ENCODE measurements at places on chromosomes 1 and 21.

DNA sequence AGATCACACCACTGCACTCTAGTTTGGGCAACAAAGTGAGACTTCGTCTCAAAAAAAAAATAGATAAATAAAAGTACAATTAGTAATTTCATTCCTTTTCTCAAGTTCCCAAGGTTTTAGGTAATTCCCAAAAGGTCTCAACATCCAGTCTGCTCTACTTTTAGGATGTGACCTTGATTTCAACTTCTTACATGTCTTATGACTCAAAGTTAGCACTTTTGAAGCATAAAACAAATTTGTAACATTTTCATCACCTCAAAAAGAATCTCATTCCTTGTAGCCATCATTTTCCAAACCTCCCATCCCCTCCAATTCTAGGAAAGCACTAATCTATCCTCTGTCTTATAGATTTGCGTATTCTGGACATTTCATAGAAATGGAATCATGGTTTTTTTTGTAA lies 32.2 kb downstream of the SNX27 start:
- DNase-seq, result no peak

GRCh38 chr1:156048663-156049258 lies 4.8 kb downstream of the UBQLN4 start:
- DNase-seq, result no peak

GRCh38 chr1:205236951-205237475 lies 9.3 kb downstream of the TMCC2 start:
- DNase-seq, result no peak

DNA sequence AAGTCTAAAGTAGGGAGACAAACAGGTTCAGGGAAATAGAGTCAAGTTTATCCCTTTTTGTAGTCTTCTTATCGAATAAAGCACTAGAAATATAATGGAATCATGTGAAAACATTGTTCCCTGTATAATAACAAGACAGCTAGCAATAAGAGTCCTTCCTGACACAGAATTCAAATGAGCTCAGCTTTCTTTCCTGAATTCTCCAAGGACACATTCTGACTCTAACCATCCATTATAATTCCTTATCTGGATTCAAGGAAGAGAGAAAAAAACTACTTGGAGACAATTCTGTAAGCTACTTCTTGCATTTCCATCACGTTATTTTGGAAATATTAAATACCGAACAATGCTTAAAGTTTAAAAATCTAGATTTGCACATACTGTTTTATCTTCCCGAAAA lies 58.8 kb downstream of the ANKRD13C start:
- no peak for DNase-seq

DNA sequence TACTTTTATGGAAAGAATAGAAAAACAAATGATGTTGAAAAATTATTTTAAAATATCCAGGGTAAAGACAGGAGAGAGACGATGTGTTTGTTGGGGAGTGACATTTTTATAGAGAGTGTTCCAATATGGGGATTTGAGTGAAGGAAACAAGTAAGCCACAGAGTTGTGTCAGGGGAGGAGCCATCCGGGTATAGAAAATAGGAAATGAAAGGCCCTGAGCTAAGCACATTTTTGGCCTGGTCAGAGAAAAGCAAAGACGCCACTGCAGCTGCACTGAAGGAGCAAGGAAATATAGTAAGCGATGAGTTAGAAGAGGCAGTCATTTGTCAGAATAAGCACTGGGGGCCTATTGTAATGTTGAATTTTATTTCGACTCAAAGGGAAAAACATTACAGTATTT lies 107.3 kb upstream of the ADGRL4 start:
- DNase-seq, result no peak

- DNase-seq, result no peak
Measured at GRCh38 chr1:84086189-84086588, 57.9 kb upstream of the PRKACB start.

DNA sequence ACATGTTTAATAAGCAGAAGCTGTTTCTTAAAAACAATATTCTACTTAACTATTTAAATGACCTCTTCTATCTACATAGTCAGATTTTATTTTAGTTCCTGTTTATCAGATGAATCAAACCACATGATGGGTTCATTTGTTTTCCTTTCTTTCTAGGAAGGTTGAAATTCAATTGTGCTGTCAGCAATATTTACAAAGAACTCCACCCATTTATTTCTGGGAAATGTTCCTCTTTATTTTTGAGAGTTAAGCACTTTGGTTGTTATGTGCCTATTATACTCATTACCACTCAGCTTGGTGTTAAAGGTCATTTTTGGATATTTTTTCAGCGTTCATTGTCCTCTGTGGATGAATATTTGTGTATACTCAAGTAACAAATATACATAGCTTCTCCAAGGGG lies 84.9 kb downstream of the C4BPA start:
- DNase-seq, result no peak

DNA sequence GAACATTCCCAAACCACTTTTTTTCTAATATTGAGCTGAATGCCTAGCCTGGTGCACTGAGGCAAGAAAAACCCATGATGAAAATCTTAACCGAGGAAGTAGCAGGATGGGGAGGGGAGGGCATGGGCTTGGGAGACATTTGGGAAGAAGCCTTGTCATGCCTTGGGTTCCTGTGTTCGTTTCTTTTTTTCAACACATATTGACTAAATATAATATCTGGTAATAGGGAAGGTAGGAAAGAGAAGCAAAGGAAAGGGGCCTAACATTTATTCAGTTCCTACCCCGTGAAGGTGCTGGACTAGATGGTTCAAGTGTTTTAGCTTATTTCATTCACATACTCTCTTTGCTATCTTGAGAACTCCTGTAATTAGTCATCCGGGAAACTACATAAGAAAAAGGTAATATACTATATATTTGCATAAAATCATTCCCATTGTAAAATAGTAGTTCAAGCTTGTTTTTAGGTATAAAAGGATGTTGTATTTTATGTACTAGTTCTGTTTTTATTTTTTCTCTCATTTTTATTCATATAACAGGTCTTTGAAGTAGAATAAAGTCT lies 62.1 kb downstream of the ST3GAL3 start:
- DNase-seq, result no peak

All from spinal cord (tissue), 10 donors.